Neural crest cell (in vitro differentiated cells): ENCODE measurements at places on chromosomes 3 and 15. TPM values are rescaled to one million over a fixed set of nuclear protein-coding genes. Genes with fewer than 3 reads are reported as not detected.

- DNase-seq = no peak
Observed at GRCh38 chr15:57521503-57521902, 70.2 kb upstream of the MYZAP start.

Gene NRG4
- not detected in 2 replicates for total RNA-seq

DNA sequence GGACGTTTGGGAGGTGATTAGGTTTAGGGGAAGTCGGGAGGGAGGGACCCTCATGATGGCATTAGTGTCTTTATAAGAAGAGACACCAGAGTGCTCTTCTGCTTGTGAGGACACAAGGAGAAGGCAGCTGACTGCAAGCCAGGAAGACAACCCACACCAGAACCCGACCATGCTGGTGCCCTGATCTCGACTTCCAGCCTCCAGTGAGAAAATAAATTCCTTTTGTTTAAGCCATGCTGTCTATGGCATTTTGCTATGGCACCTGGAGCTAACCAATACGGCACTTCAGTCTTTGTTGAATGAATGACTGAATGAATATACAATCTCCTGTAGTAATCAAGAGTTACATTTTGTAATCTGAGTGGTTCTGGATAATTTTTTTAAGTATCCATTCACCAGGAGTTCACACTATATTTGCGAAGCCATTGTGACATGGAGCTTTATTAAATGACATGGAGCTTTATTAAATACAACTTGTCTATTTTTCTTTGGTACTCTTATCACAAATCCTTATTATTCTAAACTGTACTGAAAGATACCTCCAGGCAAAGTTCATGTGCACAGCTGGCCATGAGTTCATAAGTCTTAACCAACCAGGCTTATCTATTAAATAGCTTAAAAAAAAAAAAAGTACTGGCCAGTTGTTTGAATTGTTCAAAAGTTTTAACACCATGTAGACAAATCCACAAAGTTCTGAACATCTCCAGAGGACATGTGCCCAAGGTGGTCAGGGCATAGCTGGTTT lies 24.8 kb upstream of the BHLHE40 start:
- no peak for DNase-seq

DNA sequence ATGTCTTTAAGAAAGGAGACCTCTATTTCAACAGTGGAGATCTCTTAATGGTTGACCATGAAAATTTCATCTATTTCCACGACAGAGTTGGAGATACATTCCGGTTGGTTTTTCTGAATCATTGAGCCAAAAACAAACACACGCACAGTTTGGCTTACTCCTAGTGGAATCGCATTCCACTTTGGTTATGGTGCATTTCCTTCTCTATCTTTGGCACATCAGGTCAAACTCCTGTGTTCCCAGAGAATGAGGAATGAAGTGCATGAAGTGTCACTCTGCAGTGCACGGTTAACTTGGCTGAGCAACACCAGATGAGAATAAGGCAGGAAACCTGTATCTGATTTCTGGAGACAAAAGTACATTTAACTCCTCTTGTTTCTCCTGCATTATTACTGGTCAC lies 38.5 kb downstream of the HDC start:
- DNase-seq = no peak

GRCh38 chr3:114418107-114418506 lies 124.3 kb downstream of the TIGIT start:
- DNase-seq = no peak

- DNase-seq = no peak
Observed at GRCh38 chr3:183812761-183813445, 12.5 kb downstream of the MAP6D1 start.

Gene ARPIN
- total RNA-seq = 26.0 and 26.6 TPM in 2 replicates

DNA sequence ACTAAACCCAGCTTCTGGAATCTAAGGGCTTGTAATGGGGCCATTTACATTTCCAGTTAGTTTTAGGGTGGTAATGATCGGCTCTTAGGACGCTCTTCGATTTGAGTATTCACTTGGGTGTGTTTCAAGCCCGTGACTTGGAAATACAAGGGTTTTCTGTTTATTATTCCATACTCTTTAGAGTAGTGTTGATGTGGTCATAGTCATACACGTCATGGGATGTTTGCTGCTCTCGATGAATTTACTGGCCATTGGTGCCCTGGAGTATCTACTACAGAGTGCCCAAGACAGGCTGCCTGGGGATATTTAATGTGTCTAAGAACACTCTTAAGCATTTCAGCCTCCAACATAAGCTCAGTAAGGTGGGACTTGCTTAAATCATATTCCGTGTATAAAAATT lies 64.1 kb downstream of the PTPRG start:
- DNase-seq = no peak

GRCh38 chr3:184261270-184261853 lies at the start of gene CAMK2N2:
TSS of gene CAMK2N2 (minus strand) at chr3:184261553. CDS start at chr3:184261285, 268 bp downstream.
- peak; percentile 58 for DNase-seq
